ENCODE measurements at places on chromosomes 1 and 21.

DNA sequence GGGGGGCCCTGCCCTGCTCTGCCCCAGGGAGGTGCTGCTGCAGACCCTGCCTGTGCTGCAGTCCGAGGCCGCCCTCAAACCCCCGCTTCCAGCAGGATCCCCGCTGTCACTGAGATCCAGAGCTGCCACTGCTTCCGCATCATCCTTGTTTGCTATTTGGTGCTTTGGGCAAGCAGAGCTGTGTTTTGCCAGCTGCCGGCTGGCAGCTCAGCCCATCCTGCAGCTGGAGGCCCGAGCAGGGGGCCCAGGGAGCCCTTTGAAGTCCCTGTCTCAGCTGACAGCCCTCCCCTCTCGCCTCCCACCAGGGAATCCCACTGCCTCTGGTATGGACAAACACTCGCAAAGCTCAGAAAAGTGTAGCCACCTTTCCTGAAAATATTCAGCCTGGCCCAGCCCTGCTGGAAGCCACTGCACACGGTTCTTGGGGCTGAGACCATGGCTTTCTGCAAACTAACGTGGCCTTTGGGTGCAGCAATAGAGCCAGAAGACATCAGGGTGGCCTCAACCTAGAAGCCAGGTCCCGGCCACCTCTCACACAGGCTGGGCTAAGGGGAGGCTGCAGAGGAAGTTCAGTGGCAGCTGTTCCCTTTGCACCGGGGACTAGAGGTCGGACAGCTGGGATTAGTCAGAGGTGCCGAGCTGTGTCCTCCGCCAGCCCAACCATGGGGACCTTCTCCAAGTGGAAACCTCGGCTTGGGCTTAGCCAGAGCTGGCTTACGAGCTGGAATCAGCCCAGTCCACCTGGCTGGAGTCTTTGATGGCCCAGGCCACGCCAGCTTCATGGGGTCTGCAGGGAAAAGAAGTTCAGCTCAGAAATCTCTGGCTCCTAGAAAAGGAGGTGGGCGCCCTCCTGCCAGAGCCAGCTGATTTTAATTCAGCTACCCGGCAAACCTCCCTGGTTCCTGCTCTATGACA lies 107.1 kb downstream of the SPSB1 start:
- no peak for DNase-seq

- DNase-seq = no peak
Observed at GRCh38 chr1:220182656-220183055, 88.7 kb downstream of the IARS2 start.

GRCh38 chr1:86991549-86992186 lies 77.2 kb downstream of the HS2ST1 start:
- no peak for DNase-seq

DNA sequence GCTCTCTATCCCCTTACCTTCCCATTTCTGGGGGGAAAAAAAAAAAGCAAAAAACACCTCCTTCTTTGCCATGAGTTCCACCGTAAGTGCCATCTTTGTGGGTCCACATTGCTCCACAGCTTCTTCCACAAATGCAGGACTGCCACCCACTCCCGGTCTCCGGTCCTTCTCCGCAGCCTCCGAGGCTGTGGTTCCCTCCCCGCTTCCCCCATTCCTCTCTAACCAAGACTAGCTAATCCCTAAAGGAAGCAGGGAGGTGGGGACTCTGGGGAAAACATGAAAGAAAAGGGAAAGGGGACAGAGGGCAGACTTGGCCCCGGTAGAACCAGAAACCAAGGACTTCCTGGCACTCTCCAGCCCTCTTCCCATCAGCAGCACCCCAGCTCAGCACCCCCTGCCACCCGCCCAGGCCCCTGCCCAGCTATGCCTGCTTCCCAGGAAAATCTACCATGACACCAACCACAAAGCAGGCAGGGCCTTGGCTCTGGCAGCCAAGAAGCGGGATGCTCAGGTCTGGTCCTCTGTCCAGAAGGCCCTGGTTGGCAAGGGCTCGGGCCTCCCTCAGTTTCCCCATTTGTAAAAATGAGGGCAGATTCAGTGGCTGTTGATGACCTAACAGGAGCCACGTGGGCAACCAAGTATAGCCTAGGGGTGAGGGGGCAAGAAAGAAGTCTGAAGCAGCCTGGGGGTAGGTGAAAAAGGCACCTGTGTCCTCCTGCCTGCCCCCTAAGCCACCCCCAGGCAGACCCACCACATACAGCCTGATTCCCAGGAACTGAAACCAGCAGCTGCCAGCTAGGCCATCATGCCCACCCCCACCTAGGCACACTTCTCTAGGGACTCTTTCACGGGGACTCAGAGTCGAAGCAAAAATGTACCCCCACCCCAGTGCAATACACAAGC lies 2.5 kb downstream of the EPHA2 start:
- DNase-seq = no peak

DNA sequence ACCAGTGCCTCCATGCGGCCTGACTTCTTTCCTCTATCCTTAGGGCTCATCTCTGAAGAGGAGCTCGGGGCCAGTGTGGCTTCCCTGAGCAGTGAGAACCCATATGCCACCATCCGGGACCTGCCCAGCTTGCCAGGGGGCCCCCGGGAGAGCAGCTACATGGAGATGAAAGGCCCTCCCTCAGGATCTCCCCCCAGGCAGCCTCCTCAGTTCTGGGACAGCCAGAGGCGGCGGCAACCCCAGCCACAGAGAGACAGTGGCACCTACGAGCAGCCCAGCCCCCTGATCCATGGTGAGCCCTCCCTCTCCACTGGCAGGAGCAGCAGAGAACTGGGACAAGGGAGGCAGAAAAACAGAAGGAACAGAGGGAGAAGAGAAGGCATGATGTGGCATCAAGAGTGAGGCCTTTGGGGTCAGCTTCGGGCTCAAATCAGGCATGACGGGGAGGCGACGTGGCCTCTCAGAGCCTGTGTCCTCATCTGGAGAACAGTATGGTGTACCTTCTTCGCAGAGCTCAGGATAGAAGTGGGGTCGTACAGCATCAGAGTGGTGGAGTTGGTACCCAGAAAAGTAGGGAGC lies 6.5 kb upstream of the LRRC71 start:
- DNase-seq = no peak

DNA sequence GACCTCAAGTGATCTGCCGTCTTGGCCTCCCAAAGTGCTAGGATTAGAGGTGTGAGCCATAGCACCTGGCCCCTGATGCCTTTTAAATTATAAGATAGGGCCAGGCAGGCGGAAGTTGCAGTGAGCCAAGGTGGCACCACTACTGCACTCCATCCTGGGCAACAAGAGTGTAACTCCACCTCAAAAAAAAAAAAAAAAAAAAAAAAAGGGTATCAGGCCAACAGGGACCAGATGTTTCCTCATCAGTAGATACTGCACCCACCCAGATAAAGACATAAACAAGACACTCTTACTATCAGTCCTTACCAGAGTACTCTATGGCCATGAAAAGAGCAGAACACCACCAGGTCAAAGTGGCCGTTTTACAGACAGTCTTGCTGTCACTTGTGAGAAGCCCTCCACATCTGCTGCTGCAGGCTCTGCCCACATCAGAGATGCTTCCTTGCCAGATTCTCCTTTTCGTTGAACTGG lies 3.3 kb downstream of the C21orf58 start:
- DNase-seq = no peak

- no peak for DNase-seq
Observed at GRCh38 chr21:42595283-42596187, 57.9 kb upstream of the PDE9A start.

DNA sequence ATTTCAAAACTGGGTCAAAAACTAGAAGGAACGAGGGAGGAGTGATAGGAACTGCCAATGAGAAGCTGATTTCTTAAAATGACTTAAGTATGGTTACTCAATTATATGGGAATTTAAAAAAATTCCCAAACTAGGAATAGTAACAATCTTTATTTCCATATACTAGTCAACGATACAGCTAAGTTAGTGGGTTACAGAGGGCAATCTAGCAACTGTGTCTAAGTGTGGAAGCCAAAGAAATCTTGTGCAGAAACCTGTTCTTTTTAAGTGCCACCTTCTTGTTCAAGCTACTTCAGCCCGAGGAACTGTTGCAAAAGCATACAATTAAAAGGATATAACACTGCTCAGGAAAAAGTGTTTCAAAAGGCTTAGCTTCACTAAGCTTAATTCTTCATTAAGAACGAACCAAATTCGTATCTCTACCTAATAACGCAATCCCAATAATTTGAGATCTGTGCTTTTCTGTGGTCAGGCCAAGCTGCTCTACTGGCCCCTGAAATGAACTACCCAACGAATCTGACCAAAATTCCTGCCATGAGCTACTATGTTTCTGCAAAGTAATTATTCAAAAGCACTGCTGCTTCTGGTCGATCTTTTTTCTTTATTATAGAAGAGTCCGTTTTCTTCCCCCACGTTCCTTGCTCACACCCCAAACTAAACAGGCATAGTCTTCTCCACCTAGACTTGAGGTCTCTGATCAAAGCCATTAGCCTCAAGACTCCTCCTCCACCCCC lies 1.8 kb downstream of the USP24 start:
- no peak for DNase-seq

GRCh38 chr21:46527801-46528200 lies 69.1 kb downstream of the DIP2A start:
- no peak for DNase-seq

- DNase-seq = no peak
Observed at GRCh38 chr1:177615251-177615650, 354.6 kb downstream of the SEC16B start.

- DNase-seq = no peak
Observed at GRCh38 chr1:81670286-81670685, 130.4 kb upstream of the ADGRL2 start.

- DNase-seq = no peak
Observed at GRCh38 chr1:189538271-189538670, 939.4 kb downstream of the BRINP3 start.

GRCh38 chr1:60911966-60912697 lies 170.2 kb upstream of the NFIA start:
- DNase-seq = no peak

GRCh38 chr1:112870887-112871646 lies 84.9 kb downstream of the SLC16A1 start:
- no peak for DNase-seq
